ENCODE measurements at places on chromosomes 12 and 14.
A peak's percentile ranks its signal among the peaks of the same experiment; 100 is the strongest.

GRCh38 chr14:74737753-74738325 is 24.9 kb downstream of the FCF1 start:
- no peaks in the 10 kb centered on the region for H3K27me3 ChIP-seq
- no peak overlapping the region for H3K27ac ChIP-seq
- H3K4me3 ChIP-seq: no peak overlapping the region
- peaks cover 14% of the 10 kb centered on the region for H3K36me3 ChIP-seq
- no peak for DNase-seq

DNA sequence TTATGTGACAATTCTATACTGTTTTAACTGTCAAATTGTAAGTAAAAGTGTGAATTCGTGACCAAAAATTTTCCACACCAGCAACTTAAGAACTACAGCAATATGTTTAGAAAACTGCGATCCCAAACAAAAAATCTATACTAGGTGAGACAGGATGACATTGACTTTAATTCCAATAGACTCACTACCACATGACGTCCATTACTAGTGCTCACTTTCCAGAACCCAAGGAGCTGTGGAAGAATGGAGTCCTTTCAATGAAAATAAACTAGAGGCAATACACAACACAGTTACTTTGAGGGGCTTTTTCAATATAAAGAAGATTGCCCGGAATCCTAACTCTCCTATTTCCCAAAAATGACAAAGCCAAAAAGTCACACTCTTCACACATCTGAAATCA is 1.4 kb downstream of the EPS8 start:
- peaks cover 20% of the 10 kb centered on the region for H3K4me1 ChIP-seq
- H3K4me3 ChIP-seq: peak overlapping the region; percentile 90
- no peaks in the 10 kb centered on the region for H3K36me3 ChIP-seq
- no peak overlapping the region for H3K27ac ChIP-seq
- peaks cover 15% of the 10 kb centered on the region for H3K27me3 ChIP-seq

DNA sequence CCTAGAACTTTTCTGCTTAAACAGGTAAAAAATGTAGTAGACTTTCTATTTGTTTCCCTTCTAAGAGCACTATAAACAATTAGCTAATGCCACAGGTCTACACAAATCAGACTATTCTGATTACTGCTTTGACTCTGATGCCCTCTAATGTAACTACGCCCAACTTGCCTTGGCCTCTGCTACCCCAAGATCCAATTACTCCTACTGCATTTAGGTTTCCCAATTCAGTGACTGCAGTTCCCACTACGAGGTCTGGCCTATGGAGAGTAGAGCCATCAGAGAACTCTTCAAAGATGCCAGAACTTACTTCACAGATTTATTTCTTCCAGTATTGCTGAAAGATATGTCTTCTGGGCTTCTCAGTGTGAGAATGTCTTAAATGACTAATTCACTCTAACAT is 15.3 kb upstream of the STYK1 start:
- DNase-seq: no peak
- no peaks in the 10 kb centered on the region for H3K4me1 ChIP-seq
- no peaks in the 10 kb centered on the region for H3K36me3 ChIP-seq

- H3K27me3 ChIP-seq: no peaks in the 10 kb centered on the region
- no peak overlapping the region for H3K27ac ChIP-seq
- no peaks in the 10 kb centered on the region for H3K4me1 ChIP-seq
- no peaks in the 10 kb centered on the region for H3K36me3 ChIP-seq
- no peak for DNase-seq
- H3K4me3 ChIP-seq: no peak overlapping the region
Measured at GRCh38 chr12:16586350-16587109, 19.4 kb downstream of the LMO3 start.

DNA sequence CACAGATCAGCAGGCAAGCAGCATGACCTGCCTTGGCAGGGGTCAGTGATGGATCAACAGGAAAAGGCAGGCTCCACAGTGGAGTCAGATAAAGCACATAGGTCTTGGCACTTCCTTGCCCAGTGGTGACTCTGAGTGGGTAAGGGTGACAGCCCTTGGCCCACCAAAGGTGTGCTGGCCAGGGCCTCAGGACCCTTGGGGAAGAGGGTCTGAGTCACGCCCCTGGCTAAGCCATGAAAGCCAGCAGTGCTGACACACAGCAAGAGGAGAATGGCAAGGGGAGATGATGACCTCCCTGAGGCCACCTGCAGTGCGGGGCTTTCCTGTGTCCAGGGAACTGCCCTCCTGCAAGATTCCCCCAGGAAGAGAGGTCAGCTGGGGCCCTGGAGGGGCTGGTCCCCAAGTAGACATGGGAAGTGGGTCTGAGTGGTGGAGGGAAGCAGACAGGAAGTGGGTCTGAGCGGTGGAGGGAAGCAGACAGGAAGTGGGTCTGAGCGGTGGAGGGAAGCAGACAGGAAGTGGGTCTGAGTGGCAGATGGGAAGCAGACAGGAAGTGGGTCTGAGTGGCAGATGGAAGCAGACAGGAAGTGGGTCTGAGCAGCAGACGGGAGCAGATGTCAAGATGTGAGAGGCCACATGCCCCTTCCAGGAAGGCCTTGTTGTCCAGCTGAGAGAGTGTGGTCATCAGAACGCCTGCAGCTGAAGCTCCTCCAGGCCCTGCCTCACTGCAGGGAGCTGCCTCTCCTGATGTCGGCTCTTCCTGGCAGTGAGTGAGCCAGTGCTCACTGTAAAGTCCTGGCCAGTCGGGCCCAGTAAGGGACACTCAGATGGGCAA is 34.8 kb downstream of the DIO3 start:
- peaks cover 3% of the 10 kb centered on the region for H3K27me3 ChIP-seq
- peak overlapping the region; percentile 68 for H3K4me3 ChIP-seq
- peak overlapping the region; percentile 91 for H3K27ac ChIP-seq
- no peaks in the 10 kb centered on the region for H3K36me3 ChIP-seq
